ENCODE measurements at places on chromosomes 7 and 10.
A peak's percentile ranks its signal among the peaks of the same experiment; 100 is the strongest.

DNA sequence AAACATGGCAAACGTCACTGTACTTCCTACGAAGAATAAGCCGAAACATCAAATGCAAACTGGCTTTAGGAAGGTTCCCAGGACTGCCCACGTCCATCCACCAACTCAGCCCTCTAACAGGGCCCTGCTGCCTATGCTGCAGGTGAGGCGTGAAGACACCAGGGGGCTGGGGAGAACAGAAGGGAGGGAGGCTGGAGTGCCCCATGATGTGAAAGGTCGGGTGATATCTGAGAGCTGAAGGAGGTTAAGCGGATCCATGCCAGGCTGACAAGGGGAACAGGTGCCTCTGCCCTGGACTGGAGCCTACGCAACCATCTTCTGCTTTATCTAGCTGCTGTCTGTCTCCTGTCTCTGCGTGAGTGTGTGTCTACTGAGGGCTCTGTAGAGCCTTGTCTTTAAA, 40.2 kb upstream of the ATP6V0A4 start:
- no peak for DNase-seq

GRCh38 chr10:89163265-89163995, 43.7 kb downstream of the CH25H start:
- DNase-seq: peak; percentile 9

DNA sequence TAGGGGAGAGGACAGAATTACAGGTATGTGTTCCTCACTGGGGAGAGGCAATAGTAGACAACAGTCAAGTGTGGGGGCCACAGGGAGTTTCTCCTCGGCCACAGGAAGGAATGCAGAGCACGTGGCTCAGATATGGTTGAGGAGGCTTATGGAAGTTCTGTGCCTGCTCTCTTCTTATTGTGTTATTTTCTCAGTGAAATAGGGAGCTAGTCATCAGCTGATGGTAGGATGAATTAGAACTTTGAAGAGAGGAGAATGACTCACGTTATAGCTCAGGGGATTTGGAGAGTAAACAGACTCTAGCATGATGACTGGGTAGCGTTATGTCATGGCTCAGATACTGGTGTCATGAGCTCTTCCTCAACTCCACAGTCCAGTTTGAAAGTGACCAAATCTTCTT, 308.3 kb upstream of the IGFBP3 start:
- DNase-seq: no peak

GRCh38 chr10:37222046-37222445, 96.6 kb downstream of the ANKRD30A start:
- no peak for DNase-seq

DNA sequence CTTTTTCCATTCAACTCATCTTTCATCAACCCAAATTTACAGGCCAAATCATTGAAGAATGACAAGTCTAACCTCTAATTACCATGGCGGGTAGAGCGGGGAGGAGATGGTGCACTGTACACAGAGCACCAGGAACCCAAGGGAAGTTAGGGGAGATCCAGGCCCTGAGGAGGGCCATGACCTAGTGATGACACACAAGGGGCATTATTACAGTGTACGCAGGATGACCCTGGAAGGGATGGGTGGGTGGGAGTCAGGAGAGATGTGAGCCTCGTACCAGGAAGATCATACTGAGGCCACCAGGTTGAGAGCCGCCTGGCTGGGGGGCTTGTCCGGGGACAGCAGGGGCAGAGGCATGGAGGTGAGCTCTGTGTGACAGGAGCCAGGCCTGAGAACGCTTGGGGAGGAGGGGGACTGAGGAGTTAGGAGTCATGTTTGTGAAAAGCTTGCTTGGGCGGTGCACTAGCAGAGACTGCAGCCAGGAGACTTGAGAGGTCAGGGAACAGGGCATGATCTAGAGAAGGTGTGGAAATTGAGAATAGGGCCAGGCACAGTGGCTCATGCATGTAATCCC, 89.5 kb upstream of the CCNY start:
- DNase-seq: no peak

- peak; percentile 84 for DNase-seq
These were observed 202.0 kb downstream of the MAD1L1 start for GRCh38 chr7:2030475-2031450.

GRCh38 chr7:1290026-1290678, 57.5 kb downstream of the UNCX start:
- DNase-seq: peak; percentile 56

GRCh38 chr7:82674268-82674667, 230.7 kb upstream of the CACNA2D1 start:
- DNase-seq: no peak

GRCh38 chr10:77229704-77230103, 407.9 kb downstream of the KCNMA1 start:
- no peak for DNase-seq

GRCh38 chr10:36057731-36058130, 415.6 kb upstream of the FZD8 start:
- DNase-seq: no peak

DNA sequence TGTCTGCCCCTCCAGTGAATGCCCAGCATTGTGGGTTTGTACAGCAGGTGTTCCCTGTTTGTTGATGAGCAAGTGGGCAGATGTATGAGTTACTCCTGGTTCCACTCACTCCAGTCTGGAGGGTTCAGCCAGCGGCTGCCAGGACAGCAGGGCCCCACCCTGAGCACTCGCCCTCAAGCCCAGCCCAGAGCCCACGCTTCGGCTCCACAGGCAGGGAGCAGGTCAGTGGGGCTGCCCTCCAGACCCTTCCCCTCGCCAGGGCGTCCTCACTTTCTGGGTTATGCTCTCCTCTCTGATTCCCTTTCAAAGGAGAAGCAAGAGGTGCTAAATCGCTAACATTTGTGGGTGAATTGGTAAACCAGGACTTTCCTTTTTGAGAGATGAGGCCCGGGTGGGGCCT, 4.8 kb upstream of the VIPR2 start:
- no peak for DNase-seq

GRCh38 chr10:103145046-103145445, 48.0 kb downstream of the NT5C2 start:
- no peak for DNase-seq

GRCh38 chr10:210297-210696, 75.0 kb downstream of the ZMYND11 start:
- DNase-seq: no peak

DNA sequence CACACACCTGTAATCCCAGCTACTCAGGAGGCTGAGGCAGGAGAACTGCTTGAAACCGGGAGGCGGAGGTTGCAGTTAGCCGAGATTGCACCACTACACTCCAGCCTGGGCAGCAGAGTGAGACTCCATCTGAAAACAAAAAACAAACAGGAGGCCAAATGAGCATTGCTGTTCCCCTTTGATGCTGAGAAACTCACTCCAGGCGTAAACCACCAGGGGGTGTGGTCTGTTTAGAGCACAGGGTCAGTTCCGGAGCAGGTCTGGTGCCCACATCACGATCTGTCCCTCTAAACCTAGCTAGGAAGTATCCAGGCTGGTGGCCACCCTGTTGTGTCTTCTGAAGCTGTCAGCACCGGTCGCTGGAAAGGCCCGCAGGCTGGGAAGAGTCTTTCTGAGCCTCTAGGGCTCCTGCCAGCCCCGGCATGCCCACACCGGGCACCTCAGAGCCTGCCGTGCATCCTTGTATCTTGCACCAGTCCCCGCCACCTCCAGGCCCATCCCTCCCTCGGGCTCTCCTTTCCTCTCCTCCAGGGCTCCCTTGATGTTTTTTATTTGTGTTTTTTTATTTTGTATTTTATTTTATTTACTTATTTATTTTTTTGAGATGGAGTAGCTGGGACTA, 66.3 kb upstream of the SH2B2 start:
- DNase-seq: no peak

- DNase-seq: no peak
These were observed 29.3 kb upstream of the YAE1 start for GRCh38 chr7:39536951-39537350.

- DNase-seq: no peak
These were observed 261.6 kb downstream of the RPS24 start for GRCh38 chr10:78295242-78295641.

GRCh38 chr10:3961082-3961481, 176.1 kb upstream of the KLF6 start:
- no peak for DNase-seq

DNA sequence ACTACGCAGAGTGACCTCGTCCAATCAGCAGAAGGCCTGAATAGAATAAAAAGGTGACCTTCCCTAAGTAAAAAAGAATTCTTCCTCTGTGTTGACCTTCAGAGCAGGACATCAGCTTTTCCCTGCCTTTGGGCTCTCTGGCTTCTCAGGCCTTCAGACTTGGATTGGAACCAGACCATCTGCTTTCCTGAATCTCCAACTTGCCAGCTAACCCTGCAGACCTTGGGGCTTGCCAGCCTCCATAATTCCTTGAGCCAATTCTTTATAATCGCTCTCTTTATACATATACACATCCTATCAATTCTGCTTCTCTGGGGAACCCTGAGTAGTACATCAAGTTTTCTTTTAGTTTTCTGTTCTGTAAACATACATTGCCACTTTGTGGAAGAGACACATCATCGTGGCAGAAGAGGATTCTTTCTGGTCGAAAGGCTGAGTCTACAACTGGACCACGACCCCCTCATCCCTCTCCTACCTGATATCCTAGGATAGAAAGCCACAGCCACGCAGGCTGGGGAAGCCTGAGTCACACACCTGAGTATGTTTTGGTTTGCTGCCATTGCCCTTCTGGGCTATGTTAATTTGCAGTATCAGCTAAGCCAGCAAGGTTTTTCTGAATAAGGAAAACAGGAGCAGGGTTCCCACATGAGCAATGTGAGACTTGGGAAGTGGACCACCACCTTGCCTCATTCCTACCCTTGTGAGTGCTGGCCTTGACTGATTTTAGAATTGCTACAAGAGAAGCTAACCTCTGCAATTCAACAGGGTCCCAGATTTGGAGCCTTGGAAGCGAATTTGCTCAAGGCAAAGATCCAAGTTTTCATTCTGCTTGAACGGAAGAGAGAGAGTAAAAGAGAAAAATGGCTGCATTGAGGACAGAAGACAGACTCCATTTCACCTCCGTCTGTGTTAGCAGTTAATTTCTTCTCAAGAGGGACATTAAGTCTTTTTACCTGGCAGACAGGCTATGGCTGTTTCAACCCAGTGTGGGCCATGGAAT, 445.2 kb upstream of the FZD8 start:
- DNase-seq: no peak

DNA sequence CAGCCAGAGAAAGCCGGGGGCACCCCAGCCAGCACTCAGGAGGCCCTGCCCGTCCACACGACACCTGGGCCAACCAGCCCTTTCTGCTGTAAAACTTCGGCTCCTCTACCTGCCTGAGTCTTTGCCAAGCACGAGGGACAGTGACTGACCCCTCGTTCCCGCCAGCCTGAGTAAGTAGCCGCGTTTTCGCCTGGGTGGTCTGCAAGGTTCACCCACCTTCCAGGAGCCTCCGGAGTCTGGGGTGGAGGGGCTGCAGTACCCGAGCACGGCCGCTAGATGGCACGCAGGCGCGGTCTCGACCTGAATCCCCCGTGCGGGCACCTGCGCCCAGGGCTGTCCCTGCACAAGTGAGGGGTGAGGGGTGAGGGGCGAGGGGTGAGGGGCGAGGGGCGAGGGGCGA, 192.7 kb downstream of the PTPRN2 start:
- no peak for DNase-seq

- no peak for DNase-seq
These were observed 143.2 kb downstream of the NRCAM start for GRCh38 chr7:108313086-108313485.

DNA sequence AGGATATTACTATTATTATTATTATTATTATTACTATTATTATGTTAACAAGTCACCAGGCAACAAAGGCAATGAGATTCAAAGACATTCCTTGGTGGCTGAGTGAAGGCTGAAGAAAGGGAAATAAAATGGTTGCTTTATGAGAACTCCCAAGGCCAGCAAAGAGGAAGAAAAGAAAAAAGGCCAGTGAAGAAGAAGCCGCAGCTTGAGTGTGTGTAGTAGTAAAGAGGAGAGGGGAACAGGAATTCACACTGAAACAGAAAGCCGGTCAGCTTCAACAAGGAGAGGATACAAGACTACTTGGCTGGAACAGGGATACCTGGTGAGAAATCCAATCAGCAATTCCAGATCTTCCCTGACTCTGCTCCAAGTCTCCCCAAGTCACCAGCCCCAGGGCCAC, 42.4 kb downstream of the PLXNA4 start:
- no peak for DNase-seq

DNA sequence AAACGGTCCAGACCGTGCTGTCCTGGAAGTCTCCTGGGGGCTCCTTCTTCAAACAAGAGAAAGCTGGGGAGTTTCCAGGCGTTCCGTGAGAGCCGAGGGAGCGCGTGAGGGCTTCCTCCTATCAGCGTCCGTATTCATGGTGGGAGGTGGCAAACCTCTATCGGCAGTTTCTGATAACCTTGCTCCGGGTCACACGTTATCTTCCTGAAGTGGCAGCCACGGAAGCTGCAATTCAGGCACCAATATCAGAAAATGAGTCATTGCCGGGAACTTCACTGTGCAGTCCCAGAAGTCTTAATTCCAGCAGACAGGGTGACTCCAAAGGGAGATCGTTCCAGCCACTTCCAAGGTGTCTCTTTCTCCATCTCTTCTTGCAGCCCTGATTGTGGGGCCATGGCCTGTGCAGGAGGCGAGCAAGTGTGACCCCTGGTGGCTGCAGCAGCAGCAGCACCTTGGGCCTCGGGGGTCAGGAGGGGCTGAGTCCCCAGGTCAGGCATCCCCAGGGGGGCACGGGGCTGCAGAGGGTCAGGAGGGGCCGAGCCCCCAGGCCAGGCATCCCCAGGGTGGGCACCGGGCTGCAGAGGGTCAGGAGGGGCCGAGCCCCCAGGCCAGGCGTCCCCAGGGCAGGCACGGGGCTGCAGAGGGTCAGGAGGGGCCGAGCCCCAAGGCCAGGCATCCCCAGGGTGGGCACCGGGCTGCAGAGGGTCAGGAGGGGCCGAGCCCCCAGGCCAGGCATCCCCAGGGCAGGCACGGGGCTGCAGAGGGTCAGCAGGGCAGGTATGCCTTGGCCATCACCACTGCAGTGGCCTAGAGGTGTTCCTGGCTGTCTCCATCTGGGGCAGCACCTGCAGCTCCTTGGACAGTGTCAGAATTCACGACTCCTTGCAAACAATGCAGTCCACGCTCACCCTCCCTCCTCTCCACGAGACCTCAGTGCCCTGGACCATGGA, 538.7 kb downstream of the DNAJB6 start:
- peak; percentile 15 for DNase-seq

DNA sequence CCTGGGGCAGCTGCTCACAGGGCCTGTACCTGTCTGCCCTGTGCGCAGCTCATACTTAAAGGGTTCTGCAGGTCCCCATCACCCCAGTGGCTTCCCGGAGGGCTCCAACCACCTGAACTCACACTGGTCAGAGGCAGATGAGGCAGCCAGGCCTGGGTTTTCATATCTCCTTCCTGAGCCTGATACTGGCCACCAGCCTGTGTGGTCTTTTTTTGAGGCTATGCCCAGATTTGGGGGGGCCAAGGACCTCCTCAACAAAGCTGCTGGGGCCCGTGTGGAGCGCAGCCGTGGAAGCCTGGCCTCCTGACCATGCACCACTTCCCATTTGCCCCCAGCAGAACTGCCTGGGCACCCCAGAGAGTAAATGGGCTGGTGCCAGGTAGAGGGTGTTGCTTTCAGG, 25.7 kb downstream of the PNLIPRP2 start:
- no peak for DNase-seq

DNA sequence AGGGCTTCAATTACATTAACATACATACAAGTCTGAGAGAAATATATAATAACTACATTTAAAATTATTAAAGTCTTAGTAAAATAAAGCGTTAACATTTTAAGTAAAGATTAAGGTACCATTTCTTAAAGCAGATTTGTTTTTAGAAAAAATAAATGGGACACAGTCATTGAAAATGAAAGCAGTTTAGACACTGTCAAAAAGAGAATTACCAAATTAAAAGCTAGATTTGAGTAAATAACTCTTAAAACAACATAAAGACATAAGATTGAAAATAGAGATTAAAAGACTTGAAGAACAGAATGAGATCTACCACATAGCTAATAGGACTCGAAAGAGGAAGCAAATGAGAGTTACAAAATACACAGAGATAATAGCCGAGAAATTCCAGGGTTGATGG, 562.2 kb upstream of the FOXK1 start:
- no peak for DNase-seq

Measured in NCI-H1694 treated with DMSO at 0.1 percent for 48 hours (cell line).